ENCODE measurements at places on chromosomes 3 and 15.

DNA sequence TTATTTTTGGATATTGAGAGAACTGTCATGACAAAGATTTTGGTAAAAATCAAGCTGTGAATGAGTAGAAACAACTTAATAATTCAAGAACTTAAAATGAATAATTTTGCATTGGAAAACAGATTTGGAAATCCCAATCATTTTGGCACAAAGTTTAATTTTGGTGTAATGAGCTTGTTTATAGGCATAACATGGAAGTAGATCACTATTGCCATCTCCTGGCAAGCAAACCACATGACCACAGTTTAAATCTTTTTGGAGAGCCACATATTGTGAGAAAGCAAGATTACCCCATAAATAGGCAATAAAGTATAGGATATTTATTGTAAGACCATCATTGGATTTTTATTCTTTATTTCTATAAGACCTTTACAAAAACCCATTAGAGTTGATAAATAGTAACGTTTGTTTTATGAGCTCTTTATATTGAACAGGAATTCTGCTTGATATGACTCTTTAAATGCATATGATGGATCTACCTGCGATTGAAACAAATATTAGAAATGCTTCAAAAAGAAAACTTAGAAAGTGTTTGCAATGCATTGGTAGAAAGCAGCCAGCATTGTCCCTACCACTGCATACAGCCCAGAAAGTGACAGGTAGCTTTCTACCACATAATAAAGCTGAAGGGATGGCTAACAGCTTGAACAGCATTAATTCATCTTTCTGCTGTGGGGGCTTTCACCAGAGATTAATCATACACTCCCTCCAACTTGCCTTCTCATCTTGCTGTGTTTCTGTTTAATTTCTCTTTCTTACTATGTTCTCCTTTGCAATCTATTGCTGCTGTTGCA, 766.8 kb downstream of the TBL1XR1 start:
- no peak for DNase-seq

GRCh38 chr15:97874139-97874538, 86.4 kb upstream of the ARRDC4 start:
- DNase-seq, result no peak

DNA sequence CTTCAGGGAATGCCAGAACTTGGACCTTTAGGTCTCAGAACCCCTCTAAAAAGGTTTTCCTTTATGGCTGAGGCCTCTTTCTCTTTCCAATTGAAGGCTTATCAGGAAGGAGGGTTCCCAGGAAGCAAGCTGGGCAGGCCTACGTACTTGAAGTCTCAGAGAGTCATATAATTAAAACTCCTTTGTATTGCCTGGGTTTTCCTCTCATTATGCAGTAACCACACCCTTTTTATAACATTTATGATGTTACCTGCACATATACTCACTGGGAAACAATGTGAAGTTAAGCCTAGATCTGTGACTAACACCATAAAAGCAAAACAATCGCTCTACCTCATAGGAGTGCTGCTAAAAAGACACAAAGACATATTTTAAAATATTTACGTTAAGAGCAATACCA, 27.3 kb downstream of the SERP1 start:
- DNase-seq, result no peak

- no peak for DNase-seq
These were observed 22.0 kb downstream of the C15orf39 start for GRCh38 chr15:75223688-75224087.

DNA sequence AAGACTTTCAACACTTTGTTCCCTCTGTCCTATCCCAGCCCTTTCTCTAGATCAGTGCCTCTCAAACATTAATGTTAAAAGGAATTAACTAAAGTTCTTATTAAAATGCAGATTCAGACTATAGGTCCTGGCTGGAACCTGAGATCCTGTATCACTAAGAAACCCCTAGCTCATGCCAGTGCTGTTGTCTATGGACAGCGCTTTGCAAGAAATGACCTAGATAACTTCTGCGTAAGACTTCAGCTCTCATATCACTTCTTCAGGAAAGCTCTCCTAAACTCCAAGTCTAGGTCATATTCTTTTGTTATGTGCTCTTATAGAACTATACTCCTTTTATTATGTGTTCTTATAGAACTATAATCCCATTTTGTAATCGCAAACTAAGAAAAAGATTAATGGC, 67.8 kb upstream of the CDIN1 start:
- DNase-seq, result no peak

DNA sequence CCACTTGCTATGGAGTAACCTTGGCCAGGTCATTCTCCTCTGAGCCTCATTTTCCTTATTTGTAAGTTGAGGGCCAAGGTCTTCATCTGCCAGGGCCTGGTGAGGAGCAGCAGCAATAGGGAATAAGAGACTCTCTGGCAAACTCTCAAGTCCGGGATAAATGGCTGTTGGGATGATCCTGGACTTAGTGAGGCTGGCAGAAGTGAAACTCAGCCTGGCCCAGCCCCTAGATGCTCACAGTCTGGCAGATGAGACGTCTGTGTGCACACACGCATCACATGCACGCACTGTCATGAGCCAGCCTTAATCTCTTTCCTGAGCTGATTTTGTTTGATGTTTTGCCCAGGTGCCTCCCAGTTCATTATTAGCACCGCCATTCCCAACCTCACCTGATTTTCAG, 26.8 kb downstream of the SLC6A6 start:
- no peak for DNase-seq

DNA sequence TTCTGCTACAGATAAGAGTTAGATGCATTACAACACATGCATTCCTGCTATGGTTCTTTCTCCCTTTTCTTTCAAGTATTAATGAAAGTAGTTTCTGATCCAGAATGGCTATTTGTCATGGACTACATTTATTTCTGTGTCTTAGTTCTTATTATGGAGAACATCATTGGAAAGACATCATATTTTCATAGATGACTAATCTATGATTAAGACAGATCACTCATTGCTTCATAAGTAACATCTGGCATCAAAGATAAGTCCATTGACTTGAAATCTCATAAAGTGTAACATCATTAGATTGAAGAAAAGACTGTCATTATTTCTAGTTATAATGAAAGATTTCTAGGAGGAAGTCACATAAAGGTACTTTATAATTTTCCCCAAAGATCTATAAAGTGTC, 366.7 kb downstream of the NSUN3 start:
- DNase-seq, result no peak

- peak; percentile 54 for DNase-seq
These were observed 36.7 kb downstream of the HMCES start for GRCh38 chr3:129315223-129315997.

- DNase-seq, result no peak
These were observed 13.8 kb downstream of the RPL39L start for GRCh38 chr3:187125319-187126031.

DNA sequence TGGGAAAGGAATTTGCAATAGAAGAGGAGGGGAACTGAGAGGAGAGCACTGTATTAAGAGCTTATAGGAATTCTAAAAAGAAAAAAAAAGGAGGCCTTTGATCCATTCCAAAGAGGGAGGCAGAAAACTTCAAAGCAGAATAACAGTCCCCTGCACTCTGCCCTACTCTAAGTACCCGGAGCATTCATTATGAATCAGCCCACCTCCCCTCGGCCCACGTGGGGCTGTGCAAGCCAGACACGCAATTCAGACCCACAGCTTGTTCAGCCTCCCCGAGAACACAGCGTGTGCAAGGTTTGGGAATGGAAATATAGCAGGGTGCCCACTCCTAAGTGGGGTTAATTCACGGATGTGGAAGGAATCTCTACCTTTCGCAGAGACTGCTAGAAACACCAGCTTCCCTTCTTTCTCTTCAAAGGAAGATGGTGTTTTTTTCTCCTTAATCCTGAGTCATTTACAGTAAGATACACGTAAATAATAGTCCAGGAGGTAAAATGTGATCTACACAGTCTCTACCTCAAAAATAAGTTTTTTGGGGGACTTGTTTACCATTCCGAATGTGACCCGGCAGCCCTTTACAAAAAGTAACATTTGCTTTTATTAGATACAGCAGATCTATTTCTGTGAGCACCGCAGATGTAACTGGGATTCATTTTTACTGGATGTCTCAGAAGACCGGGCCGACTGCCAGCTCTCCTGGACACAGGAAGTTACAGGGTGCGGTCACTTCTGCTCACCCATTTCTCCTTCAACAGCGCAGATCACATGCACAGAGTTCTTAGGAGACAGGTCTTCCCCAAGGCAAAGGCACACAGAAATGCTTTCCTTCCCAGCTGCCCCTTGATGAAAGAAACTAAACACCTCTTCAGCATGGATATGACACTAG, 768.5 kb upstream of the CFAP20DC start:
- DNase-seq, result no peak

DNA sequence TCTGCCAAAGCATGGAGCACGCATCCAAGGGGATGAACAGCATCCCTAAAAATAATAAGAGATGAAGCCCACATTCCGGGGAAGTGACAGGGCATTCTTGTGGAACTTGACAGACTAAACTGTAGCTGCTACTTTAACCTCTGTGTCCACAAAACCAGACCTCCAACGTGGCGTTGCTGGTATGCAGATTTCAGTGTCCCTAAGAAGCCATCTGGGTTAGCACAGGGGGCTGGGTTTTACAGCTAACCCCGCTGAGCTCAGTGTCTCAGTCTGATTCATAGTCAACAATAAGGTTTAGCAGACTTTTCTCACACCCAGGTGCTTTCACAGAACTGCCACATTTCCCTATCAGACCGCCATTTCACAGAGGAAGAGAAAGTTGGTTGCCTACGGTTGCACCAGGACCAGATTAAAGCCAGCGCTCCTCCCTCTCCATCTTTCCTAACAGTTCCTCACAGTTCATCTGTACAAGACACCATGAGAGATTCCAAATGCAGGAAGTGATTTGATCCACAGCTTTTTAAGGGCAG, 61.6 kb upstream of the CTDSPL start:
- DNase-seq, result no peak

GRCh38 chr3:193560870-193561269, 6.2 kb upstream of the ATP13A4 start:
- no peak for DNase-seq

DNA sequence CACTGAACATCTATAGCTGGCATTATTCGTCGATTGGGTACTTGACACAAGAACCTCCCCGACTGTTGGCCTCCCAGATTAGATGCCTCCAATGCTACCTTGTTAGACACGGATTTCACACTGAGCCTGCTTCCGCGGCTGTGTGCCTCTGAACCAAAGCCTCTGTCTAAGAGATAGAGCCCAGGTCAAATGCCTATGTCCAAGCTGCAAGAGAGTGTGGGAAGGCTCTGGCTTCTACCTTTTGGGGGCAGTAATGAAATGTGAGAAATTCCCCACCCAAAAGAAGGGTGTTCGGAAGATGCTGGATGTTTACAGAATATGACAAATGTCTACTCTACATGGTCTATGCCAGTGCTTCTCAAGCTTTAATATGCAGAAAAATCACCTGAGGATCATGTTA, 2.0 kb upstream of the RPUSD2 start:
- DNase-seq, result no peak

- no peak for DNase-seq
These were observed 75.1 kb downstream of the CCK start for GRCh38 chr3:42190701-42191442.

GRCh38 chr15:89396723-89397652, 62.4 kb upstream of the POLG start:
- DNase-seq, result no peak

- DNase-seq, result no peak
These were observed 19.8 kb downstream of the SIN3A start for GRCh38 chr15:75431682-75432081.

DNA sequence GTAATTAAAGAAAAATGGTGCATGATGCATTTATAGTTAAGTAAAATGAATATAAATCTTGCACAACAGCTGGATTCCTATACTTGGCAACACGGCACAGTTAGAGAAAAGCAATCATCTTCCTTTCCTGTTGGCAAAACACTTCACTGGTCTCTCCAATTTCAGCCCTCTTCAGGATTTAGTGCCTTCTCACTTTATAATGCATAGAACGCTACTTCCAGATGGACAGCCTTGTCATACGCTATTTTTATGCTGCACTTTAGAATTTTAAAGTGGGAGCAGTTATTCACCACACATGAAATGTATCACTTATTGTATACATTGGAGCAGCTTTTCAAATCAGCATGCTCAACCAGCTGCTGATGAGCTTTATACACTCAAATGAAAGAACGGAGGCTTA, 194.4 kb upstream of the GBE1 start:
- DNase-seq, result no peak

GRCh38 chr3:46614431-46614830, 2.1 kb downstream of the FAM240A start:
- DNase-seq, result no peak

GRCh38 chr3:194879126-194879877, 193.6 kb downstream of the FAM43A start:
- DNase-seq, result no peak

- DNase-seq, result no peak
These were observed 148.5 kb downstream of the IGF1R start for GRCh38 chr15:98796685-98797357.

GRCh38 chr3:129266651-129267050, 12.0 kb upstream of the HMCES start:
- no peak for DNase-seq

DNA sequence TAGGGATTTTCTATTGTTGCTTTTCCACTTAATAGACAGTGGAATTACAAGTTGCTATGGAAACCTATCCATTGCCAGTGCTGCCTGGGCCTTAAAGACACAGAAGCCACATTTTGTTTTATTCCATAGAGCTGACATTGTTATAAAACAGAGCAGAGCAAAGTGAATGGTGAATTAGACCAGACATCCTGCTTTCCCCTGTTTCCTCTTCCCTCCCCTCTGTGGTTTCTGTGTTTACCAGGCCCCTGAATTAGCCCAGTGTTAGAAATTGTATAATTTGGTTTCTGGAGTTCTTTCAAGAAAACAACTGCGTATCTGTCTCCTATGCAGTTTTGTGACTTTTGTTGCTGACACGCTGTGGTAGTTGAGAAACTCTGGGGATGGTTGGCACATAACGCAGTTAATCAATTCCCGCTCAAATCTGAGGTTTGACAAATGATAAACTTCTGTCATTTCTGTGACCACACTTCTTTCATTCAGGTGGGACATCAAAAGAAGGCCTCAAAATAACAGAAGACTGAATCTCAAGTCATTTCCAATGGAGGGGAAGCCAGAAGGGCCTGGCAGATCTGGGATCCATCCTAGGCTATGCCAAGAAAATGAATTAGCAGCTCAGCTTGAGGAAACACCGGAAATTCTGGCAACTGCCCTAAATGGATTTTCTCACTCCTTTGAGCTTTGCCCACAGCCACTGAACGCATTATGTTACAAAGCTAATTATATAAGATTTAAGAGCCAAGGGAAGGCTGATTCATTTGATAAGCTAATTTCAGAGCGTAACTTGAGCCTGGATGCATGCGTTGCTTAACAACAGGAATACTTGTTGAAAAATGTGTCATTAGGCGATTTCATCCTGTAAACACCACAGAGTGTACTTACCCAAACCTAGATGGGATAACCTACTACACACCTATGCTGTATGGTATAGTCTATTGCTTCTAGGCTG, 46.9 kb downstream of the NR1D2 start:
- no peak for DNase-seq
